ENCODE measurements at places on chromosomes 13 and 19. TPM values are rescaled to one million over a fixed set of nuclear protein-coding genes. Genes with fewer than 3 reads are reported as not detected.

TEX101 gene
- total RNA-seq: not detected

KL gene
- total RNA-seq: 0.12 TPM

SNAPC2 gene
- total RNA-seq: 7.3 TPM

NEK5 gene
- 0.15 TPM for total RNA-seq

OCEL1 gene
- 0.94 TPM for total RNA-seq
